ENCODE measurements at places on chromosomes 11 and 22. TPM values are rescaled to one million over a fixed set of nuclear protein-coding genes. Genes with fewer than 3 reads are reported as not detected.

GRCh38 chr11:86553265-86553664 is 119.2 kb downstream of the ME3 start:
- no peak for DNase-seq

GRCh38 chr11:129980086-129980485 is 22.5 kb downstream of the PRDM10 start:
- DNase-seq, result no peak

GRCh38 chr11:134795017-134795416 is 383.0 kb upstream of the B3GAT1 start:
- DNase-seq, result no peak

DNA sequence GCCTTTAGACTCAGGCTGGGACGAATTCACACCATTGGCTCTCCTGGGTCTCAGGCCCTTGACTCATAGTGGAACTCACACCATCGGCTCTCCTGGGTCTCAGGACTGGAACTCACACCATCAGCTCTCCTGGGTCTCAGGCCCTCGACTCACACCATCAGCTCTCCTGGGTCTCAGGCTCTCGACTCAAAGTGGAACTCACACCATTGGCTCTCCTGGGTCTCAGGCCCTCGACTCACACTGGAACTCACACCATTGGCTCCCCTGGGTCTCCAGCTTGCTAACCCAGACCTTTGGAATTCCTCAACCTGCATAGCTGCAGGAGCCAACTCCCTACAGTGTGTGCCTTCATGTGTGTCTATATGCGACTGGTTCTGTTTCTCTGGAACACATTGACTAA is 56.7 kb downstream of the SHISAL1 start:
- no peak for DNase-seq

DNA sequence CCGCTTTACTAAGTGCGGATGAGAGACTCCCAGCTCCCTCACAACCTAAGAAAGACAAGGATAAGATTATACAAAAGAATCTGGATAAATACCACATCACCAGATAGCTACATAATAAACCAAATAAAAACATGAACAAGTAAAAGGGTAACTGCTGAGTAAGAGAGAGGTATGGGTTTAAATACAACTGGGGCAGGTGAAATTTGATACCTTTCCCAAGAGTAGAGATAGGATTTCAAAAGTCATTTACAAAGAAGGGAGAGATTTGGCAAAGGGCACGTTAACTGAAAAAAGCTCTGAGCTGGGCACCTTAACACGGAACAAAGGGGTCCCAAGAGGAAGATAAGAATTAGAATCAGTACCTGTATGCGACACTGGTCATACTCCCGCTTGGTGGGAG is 1.7 kb downstream of the UBXN1 start:
- DNase-seq, result no peak

Gene PRDM10
- 4.9 TPM for total RNA-seq

Gene CBLIF
- not detected for total RNA-seq

Gene C11orf21
- total RNA-seq, result 8.4 TPM

All from MG63 (cell line).